Right kidney (tissue), 9 donors: ENCODE measurements at places on chromosomes 7 and 10.

DNA sequence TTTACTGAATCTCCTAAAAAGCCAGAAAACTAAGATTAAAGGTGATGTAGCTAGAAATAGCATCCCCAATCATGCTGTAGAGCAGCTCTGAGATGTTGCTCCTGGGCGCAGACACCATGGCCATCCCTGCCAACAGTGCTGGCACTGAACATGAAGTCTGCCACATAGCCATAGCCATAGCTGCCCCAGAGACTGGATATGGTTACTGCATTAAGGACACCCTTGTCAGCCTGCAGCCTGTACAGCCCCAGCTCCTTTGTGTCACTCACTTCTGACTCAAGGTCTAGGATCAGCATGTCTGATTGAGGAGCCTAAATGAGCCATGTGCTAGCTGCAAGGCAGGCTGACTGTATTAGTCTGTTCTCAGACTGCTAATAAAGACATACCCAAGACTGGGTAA lies 284.6 kb downstream of the RPS24 start:
- no peak for DNase-seq

- no peak for DNase-seq
Observed at GRCh38 chr7:109890622-109891021, 1200.3 kb upstream of the LRRN3 start.

- no peak for DNase-seq
Observed at GRCh38 chr10:111525696-111526095, 448.9 kb downstream of the ADRA2A start.

GRCh38 chr10:124283215-124283948 lies 135.3 kb downstream of the OAT start:
- DNase-seq, result no peak

GRCh38 chr7:111853201-111853990 lies 291.1 kb upstream of the IMMP2L start:
- DNase-seq, result no peak

- DNase-seq, result no peak
Observed at GRCh38 chr7:28748933-28749584, 209.1 kb downstream of the TRIL start.

- DNase-seq, result no peak
Observed at GRCh38 chr7:50264908-50265307, 39.6 kb upstream of the IKZF1 start.

GRCh38 chr7:117458977-117459583 lies 20.7 kb upstream of the CFTR start:
- no peak for DNase-seq

GRCh38 chr7:120547605-120548004 lies 274.6 kb downstream of the KCND2 start:
- no peak for DNase-seq
